ENCODE measurements at places on chromosomes 6 and 20. TPM values are rescaled to one million over a fixed set of nuclear protein-coding genes. Genes with fewer than 3 reads are reported as not detected.

DNA sequence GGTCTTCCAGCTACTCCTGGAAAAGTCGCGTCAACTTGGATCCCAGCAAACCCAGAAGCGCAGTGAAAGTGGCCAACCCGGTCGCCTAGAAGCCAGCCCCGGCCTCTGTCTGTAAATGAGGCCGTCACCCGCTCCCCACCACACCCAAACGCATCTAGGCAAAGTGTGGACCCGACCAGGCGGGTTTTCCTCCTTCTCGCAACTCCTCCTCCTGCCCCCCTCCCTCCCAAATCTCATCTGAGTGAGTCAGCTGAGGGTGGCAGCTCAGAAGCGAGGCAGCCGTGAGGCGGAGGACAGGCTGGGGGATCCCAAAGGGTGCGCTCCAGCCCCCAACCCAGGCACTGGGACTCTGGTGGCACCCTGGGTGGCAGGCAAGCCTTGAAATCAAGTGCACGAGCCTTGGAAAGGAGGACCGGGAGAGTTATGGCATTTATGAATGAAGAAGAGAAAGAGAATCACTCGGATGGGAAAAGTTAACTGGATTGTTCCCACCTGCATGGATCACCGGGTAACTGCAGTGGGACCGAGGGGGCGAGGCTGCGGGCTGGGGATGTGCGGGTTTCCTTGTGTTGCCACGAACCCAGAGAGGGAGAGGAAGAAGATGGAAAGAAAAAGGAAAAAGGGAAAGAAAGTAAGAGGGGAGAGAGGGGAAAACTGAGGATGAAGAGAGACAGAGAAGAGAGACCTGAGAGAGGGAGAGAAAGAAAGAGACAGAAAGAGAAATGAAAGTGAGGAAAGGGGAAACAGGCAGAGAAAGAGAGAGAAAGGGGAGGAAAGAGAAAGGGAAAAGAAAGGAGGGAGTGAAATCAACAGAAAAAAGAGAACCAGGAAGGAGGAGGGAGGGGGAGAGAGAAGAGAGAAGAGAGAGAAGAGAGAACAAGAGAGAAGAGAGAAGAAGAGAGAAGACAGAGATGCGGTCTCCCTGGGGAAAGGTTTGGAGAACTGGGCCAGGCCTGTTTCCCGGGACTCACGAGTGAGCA lies at the start of gene APCDD1L:
TSS of gene APCDD1L (minus strand) at position 167 of the 980 bp plus-strand sequence. CDS start 692 bp downstream, outside the sequence.
- DNase-seq = no peak

- DNase-seq = no peak
Observed at GRCh38 chr20:61321481-61321880, 69.4 kb downstream of the CDH4 start.

DNA sequence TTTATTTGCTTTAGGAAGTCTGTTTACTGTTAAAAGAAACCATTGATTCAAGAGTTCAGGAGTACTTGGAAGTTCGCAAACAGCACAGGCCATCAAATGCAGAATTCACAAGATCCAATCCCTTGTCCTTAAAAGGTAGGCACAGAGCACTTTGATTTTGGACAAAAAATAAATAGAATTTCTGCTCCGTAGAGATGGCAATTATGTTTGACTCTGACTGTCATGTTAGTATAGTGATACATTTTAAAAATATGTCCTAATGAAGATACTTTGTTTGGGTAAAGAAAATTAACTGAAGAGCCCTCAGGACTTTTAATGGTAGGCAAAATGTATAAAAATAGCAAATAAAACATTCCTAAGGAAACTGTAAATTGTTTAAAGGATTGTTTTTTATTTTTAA lies 113.1 kb downstream of the JAG1 start:
- DNase-seq = no peak

- DNase-seq = no peak
Observed at GRCh38 chr20:35767683-35768481, 3.9 kb upstream of the PHF20 start.

GRCh38 chr6:142015011-142015410 lies 117.7 kb upstream of the GJE1 start:
- DNase-seq = no peak

DNA sequence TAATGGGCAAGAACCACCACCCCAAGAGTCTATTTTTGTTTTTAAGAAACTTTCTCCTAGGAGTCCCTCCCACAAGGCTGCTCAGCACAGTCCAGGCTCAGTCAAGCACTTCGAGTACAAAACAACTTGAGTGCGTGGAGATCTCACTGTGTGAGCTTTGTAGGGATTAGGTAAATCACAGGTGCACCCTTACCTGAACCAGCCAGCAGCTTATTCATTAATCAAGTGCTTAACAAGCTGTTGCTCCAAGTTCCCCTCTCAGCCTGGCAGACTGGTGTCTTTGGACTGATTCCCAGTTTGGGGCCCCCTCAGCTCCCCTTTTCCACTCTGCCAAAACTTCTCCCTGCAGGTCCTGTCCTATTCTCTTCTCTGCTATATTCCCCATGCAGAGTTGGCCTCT lies 133.1 kb downstream of the LY86 start:
- DNase-seq = no peak

GRCh38 chr20:62624325-62624690 lies 18.0 kb upstream of the SLCO4A1 start:
- no peak for DNase-seq

DNA sequence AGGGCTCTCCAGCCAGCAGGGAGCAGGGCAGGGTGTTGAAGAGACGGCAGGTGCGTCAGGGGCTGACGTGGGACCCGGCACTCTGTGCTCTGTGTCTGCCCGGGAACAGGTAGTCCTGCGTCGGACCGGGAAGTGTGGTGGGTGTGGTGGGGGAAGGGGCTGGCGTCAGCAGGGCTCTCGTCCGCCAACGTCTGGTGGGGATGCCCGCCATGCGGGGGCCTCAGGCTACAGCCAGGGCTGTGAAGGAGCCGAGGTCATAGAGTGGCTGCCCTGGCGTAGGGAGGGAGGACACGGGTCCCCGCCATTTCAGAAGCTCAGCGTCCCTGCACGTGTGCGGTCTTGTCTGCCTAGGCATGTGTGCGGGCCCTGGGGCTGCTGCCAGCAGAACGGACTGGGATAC lies 25.3 kb downstream of the DNAJC5 start:
- DNase-seq = no peak

The SPATS1 gene
- not detected for total RNA-seq

The THBS2 gene
- 1.3 TPM for total RNA-seq

The ATAT1 gene
- total RNA-seq = 58.2 TPM

The FKBP1C gene
- total RNA-seq = 1.5 TPM
